Activated CD8-positive, alpha-beta memory T cell treated with anti-CD3 and anti-CD28 coated beads for 24 hours (primary cell): ENCODE measurements at places on chromosomes 5 and 9.

GRCh38 chr9:136292591-136293448 lies 11.1 kb downstream of the CCDC187 start:
- DNase-seq = no peak

DNA sequence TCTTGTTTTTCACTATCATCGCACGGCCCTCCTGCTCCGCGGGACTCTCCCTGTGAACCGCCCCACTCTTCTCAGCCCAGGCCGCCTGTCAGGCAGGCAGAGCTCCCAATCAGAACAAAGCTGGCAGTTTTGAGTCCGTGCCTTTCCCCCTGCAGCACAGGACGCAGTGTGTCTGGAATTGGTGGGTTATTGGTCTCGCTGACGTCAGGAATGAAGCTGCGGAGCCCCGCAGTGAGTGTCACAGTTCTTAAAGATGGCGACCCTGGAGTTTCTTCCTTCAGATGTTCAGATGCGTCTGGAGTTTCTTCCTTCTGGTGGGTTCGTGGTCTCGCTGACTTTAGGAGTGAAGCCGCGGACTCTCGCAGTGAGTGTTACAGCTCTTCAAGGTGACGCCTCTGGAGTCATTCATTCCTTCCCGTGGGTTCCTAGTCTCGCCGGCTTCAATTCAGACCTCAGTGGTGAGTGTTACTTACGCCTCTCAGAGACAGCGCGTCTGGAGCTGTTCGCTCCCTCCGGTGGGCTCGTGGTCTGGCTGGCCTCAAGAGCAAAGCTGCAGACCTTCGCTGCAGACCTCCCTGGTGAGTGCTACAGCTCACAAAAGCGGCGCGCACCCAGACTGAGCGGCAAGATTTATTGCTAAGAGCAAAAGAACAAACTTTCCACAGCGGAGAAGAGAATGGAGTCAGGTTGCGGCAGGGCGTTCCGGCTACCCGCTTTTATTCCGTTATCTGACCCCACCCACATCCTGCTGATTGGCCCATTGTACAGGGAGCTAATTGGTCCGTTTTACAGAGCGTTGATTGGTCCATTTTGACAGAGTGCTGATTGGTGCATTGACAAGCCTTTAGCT lies 7.4 kb downstream of the ZDHHC11B start:
- no peak for DNase-seq

- DNase-seq = peak; percentile 32
Observed at GRCh38 chr5:2201011-2201410, 318.3 kb upstream of the IRX4 start.

DNA sequence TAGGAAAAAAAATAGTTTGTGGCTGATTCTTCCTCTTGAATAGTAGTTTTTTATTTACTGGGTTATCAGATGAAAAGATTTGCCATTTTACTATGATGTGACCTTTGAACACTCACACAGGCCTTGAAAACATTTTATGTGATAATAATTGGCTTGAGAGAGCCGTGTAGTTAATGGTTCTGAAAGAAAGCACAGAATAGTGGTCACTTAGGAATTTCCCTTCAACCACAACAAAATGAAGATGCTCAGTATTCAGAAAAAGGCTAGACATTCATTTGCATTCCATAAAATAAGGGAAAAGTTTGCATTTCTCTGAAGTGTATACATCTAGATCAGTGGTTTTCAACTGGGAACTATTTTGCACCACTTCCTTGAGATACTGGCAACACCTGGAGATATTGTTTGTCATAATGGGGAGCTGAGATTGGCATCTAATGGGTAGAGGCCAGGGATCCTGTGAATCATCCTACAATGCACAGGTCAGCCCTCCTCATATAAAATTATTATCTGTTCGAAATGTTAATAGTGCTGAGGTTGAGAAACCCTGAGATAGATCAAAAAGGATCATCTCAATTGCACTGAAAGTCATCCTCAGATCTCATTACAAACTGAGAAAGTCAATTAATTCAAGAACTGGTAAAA lies 446.4 kb upstream of the CCNG1 start:
- no peak for DNase-seq

GRCh38 chr5:143129203-143129602 lies 274.3 kb downstream of the NR3C1 start:
- DNase-seq = no peak

DNA sequence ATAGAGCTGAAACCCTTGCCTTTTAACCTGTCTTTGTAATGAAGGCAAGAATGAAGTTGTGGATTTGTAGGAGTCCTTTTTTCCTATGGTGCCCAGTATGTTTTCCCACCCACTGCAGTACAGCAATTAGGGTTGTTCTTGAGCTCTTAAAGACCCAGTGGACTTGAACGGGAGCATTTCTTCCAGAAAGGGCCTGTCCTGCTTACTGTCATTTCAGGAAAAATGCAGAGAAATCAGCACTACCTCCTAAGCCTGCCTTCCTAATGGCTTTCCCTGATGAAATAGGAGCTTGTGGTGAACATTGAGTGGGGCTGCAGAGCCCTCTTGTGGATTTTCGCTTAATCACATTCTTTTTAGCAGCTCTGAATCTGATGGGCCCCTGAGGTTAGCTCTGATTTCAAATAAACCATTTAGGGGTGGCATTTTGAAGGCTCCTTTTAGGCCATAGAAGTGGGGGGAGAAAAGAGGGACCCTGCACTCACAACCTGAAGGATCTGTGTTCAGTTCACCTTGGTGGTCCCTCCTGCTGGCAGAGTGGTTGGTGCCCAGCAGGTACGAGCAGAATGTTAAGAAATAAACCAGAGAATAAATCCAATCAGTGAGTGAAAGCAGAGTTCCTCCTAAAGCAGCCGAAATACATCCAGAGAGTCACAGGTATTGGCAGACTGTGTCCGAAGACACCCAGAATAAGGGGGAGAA lies 188.0 kb upstream of the KLF9 start:
- peak; percentile 73 for DNase-seq
